ENCODE measurements at places on chromosomes 13 and 19.

- no peak overlapping the region for H3K4me3 ChIP-seq
- H3K27ac ChIP-seq, result no peak overlapping the region
- DNase-seq, result no peak
- no peaks in the 10 kb centered on the region for H3K4me1 ChIP-seq
- H3K27me3 ChIP-seq, result no peaks in the 10 kb centered on the region
These were observed 23.5 kb downstream of the DHX34 start for GRCh38 chr19:47372603-47373002.

- H3K4me1 ChIP-seq, result no peaks in the 10 kb centered on the region
- H3K27me3 ChIP-seq, result no peaks in the 10 kb centered on the region
- no peak for DNase-seq
- H3K36me3 ChIP-seq, result no peaks in the 10 kb centered on the region
- no peak overlapping the region for H3K27ac ChIP-seq
These were observed 12.8 kb downstream of the IGSF23 start for GRCh38 chr19:44626048-44626624.

DNA sequence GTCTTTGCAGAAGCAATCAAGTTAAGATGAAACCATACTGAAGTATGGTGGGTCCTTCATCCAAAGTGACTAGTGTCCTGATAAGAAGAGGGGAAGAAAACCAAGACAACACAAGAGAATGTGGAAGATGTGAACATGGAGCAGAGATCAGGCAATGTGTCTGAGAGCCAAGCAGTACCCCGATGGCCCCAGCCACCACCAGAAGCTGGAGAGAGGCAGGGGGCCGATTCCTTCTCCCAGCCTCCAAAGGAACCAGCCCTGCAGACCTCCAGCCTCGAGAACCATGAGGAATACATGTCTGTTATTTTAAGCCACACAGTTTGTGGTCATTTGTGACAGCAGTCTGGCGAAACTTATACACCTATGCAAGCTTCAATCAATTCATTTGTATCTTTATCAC is 93.2 kb downstream of the IRS2 start:
- H3K4me3 ChIP-seq, result no peak overlapping the region
- H3K27ac ChIP-seq, result no peak overlapping the region
- no peaks in the 10 kb centered on the region for H3K27me3 ChIP-seq

DNA sequence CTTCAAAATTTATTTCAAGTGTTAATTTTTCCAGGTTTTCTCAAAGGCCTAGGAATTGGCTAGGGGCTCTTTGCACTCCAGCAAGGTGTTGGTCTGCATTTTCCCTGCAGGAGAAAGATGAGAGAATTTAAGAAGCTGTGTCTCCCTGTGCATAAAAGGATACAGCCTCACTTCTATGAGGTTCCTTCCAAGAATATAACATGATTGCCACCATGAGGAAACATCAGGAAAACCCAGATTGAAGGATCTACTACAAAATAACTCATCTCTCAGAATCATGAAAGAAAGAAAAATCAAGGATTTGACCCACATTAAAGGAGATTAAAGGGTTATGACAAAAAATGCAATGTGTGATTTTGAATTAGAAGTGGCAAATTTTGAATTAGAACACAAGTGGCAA is 69.9 kb downstream of the RUBCNL start:
- DNase-seq, result no peak
- H3K4me1 ChIP-seq, result no peaks in the 10 kb centered on the region
- no peak overlapping the region for H3K27ac ChIP-seq
- no peak overlapping the region for H3K4me3 ChIP-seq
- no peaks in the 10 kb centered on the region for H3K27me3 ChIP-seq
- H3K36me3 ChIP-seq, result no peaks in the 10 kb centered on the region

- no peak for DNase-seq
- no peak overlapping the region for H3K4me3 ChIP-seq
- no peaks in the 10 kb centered on the region for H3K27me3 ChIP-seq
- H3K27ac ChIP-seq, result peak overlapping the region; percentile 81
- H3K4me1 ChIP-seq, result peaks cover 38% of the 10 kb centered on the region
- H3K36me3 ChIP-seq, result peaks cover 48% of the 10 kb centered on the region
These were observed 4.3 kb upstream of the AKAP8L start for GRCh38 chr19:15423130-15423529.

DNA sequence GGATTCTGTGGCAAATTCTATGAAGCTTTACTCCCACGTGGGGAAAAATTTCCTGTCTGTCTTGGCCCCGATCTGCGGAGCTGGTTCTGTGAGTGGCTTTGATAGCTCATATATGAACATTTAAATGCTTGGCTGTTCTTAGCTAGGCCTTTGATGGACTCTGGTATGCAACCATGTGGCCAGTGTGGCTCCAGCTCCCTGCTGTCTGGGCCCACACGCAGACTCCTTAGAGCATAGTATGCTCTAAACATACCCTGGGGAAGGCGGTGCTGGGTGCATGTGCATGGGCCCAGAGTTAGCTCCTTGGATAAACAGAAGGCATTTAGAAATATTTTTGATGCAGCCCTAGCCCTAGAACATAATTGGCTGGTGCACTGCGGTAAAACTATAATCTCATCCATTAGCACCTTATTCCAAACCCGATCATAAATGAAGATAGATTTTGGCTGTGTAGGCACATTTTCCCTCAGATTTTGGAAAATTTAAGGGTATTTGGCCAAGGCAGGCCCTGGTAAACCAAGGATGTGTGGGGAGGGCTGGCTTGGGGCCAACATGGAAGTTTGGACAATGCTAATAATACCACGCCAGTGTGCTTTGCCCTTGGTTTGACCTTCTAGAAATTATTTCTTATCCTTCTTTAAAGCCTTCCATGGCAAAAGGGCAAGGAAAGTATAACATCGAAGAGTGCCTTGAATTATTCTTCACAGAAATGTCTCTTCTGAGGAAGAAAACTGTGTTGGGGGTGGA is 153.5 kb downstream of the LMO7 start:
- DNase-seq, result no peak
- no peaks in the 10 kb centered on the region for H3K4me1 ChIP-seq
- no peak overlapping the region for H3K27ac ChIP-seq
- H3K36me3 ChIP-seq, result no peaks in the 10 kb centered on the region
- H3K27me3 ChIP-seq, result no peaks in the 10 kb centered on the region

GRCh38 chr19:8811315-8812172 is 20.6 kb downstream of the ZNF558 start:
- peak; percentile 1 for DNase-seq
- H3K27ac ChIP-seq, result no peak overlapping the region
- H3K36me3 ChIP-seq, result peaks cover 99% of the 10 kb centered on the region

GRCh38 chr13:96746886-96747285 is 247.4 kb downstream of the OXGR1 start:
- no peaks in the 10 kb centered on the region for H3K36me3 ChIP-seq
- no peak overlapping the region for H3K27ac ChIP-seq
- no peaks in the 10 kb centered on the region for H3K27me3 ChIP-seq

GRCh38 chr19:18208098-18208951 is 4.5 kb upstream of the RAB3A start:
- H3K27me3 ChIP-seq, result no peaks in the 10 kb centered on the region
- no peak overlapping the region for H3K27ac ChIP-seq
- no peak overlapping the region for H3K4me3 ChIP-seq
- no peak for DNase-seq
- H3K36me3 ChIP-seq, result no peaks in the 10 kb centered on the region
- peaks cover 13% of the 10 kb centered on the region for H3K4me1 ChIP-seq

DNA sequence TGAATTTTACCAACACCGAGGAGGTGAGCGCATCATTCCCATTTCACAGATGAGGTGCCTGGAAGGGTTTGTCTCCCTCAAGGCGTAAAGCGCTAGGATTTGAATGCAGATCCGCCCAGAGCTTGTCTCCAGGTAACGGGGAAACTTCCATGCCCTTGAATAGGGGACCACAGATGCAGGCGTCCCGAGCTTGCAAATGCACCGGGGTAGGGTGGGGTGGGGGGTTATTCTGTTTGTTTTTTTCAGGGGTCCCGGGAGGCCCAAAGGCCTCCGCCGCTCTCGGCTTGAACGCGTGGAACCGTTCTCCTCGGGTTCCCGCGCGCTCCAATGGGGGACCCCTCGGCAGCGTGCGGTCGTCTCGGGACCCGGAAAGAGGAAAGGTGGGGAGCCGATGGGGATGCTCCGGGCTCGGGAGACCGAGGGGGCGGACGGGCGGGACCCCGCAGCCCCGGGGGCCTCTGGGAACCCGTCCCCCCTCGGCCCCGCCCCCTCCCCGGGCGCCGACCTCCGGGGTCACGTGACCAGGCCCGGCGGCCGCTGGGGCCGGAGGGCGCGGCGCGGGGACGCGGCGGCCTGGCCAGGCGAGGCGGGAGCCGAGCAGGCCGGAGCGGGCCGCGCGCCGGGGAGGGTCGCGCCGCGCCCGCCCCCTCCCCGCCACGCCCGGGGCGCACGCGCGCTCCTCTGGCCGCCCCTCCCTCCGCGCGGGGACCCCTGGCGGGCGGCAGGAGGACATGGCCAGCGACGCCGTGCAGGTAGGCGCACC is at the start of gene PKN1:
PKN1 (plus strand) TSS at position 516 of the 763 bp plus-strand sequence; CDS start at position 732, 216 bp downstream.
- H3K27ac ChIP-seq, result peak within 1 kb of the TSS; percentile 91
- DNase-seq, result no peak
- peak within 1 kb of the TSS; percentile 85 for H3K4me3 ChIP-seq
- H3K27me3 ChIP-seq, result no peaks in the 10 kb centered on the region
- H3K4me1 ChIP-seq, result peaks cover 37% of the 10 kb centered on the region

DNA sequence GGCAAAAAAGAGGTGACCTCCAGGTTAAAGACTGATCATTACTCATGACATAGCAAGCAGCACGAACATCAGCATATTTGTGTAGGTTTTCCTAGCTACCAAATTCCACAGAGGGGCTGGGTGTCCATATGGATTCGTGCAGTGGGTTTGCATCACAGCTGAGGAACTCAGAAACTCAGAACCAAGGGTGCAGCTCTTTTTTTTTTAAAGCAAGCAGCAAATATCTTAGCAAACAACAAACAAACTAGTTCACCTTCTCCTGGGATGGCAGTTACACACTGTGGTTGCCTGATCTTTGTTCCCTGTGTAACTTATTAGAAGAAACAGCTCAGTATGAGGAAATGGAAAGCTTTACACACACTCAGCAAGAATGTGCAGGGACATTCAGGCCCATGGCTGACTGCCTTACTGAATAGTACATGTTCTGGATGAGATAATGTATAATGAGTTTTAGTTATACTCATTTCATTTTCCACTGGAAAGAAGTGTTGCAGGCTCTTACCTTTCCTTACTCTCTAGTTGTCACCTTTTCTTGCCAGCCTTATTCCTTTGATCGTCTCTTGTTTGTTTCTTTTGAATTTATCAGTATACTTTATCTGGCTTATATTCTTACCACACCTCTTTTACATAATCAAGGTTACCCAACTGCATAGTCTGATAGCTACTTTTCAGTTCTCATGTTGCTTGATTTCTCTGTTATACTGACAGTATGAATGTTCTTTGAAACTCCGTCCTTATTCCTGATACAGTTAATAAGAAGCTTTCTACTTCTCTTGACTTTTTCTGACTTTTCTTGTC is 4.3 kb downstream of the NDFIP2 start:
- no peaks in the 10 kb centered on the region for H3K36me3 ChIP-seq
- no peak overlapping the region for H3K27ac ChIP-seq
- H3K4me3 ChIP-seq, result no peak overlapping the region
- peaks cover 54% of the 10 kb centered on the region for H3K4me1 ChIP-seq

- no peak for DNase-seq
- no peaks in the 10 kb centered on the region for H3K27me3 ChIP-seq
- H3K36me3 ChIP-seq, result peaks cover 26% of the 10 kb centered on the region
- H3K4me3 ChIP-seq, result no peak overlapping the region
- H3K27ac ChIP-seq, result no peak overlapping the region
These were observed 7.9 kb upstream of the HSH2D start for GRCh38 chr19:16135430-16136127.

- no peak overlapping the region for H3K27ac ChIP-seq
These were observed 12.9 kb downstream of the STARD13 start for GRCh38 chr13:33272531-33273124.

- no peak for DNase-seq
- peaks cover 36% of the 10 kb centered on the region for H3K4me1 ChIP-seq
- H3K27ac ChIP-seq, result peak overlapping the region; percentile 72
- no peak overlapping the region for H3K4me3 ChIP-seq
- H3K27me3 ChIP-seq, result no peaks in the 10 kb centered on the region
These were observed 15.1 kb downstream of the GARRE1 start for GRCh38 chr19:34269489-34269888.
